ENCODE measurements at places on chromosomes 1 and 21.

DNA sequence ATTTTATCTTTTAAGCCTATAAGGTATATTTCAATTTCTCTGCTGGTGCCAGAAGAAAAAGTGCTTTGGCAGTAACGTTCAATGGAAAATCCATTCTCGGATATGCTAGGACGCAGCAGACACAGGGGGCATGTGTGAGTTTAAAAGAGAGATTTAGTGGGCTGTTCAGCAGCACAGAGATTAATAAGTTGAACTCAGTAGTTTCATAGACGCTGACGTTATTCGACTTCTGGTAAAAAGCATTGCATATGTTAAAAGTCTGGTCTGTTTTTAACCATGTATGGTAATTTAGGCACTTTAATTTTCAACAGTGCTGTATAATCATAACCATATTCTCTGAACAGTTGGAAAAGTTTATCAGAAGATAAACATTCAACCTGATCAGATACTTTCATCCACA, 99.6 kb downstream of the ATP6V1G3 start:
- DNase-seq: no peak

- DNase-seq: no peak
These were observed 4.4 kb downstream of the SSBP3 start for GRCh38 chr1:54401799-54402198.

DNA sequence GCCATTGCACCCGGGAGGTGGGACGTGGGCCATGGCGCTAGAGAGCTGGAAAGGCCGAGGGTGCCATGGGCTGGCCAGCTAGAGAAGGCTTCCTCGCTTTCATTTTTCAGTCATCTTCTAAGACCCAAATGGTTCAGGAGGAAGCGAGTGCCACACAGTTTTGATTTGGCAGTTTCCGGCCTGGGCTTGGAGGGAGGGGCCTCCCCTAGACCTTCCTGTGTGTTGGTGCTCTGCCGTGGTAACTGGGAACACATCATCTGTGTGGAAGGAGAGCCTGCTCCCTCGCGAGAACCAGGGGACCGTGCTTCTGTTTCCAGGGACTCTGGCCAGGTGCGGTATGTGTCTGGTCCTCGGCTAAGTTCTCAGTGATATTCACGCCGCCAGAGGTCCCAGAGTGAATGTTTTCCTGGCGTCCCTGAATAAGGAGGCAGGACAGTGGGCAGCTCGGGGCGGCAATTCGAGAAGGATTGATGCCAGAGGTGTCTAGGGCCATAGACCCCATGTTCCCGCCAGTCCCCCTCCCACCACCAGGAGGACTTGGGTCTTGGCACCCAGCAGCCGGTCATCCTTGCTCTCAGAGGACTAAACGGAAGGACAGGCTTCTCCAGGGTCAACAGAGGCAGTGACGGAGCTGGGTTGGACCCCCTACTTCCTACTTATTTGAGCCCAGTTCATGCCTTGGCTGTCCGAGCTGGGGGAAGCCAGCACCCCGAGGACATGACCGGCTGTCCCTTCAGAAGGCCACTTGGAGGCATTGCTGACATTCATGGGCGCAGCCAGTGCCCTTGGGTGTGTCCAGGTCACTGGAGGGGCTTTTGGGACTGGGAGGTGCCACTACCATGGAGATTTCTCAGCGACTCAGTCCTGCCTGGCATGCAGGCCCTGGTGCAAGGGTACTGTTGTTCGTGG, 2.7 kb upstream of the NPHP4 start:
- DNase-seq: peak; percentile 29

DNA sequence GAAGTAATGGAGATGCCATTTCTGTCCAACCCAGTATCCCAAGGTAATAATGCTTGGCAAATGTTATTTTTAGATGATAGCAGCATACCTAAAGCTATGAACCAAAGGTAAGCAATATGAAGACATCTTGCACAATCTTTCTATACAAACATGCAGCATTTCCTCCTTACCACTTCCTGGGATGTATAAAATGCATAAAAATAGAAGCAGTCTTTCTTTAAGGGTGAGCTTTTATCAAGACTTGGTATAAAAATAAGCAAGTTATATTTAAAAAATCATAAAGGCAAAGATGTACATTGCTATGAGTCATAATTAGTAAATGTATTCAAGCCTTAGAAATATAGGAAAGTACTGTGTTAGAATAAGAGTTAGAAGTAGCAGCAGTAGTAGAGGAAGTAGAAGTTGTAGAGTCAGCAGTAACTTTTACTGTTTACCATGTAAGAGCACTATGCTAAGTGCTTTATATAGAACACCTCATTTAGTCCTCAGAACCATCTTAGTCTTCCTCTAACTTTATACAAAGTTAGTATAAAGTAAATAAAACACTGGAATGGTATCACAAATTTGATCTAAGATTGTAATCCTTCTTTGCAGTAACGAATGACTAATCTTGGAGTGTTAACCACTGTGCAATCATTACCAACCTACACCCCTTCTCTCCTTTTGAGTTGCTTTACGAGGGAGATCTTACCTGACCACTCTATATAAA, 371.3 kb downstream of the VAV3 start:
- no peak for DNase-seq

GRCh38 chr1:43565600-43566360, 35.1 kb downstream of the PTPRF start:
- DNase-seq: no peak

- DNase-seq: peak; percentile 20
These were observed 734 bp downstream of the MED18 start for GRCh38 chr1:28329395-28330153.

GRCh38 chr1:29550119-29550841, 314.0 kb downstream of the PTPRU start:
- DNase-seq: no peak

GRCh38 chr1:187409341-187409740, 580.6 kb downstream of the PLA2G4A start:
- no peak for DNase-seq

DNA sequence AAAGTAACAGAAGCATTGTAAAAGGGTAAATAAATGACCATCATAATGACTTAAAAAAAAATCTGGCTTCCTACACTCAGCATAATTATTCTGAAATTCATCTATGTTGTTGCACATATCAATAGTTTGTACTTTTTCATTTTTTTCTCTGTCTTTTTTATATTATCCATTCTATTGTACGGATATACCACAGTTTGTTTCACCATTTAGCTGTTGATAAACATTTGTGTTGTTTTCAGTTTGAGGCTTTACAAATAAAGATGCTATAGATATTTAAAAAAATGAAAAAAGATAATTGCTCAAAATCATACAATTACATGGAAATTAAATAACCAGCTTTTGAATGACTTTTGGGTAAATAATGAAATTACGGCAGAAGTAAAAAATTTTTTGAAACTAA, 31.9 kb downstream of the GPR88 start:
- no peak for DNase-seq

- DNase-seq: no peak
These were observed 40.3 kb downstream of the UBE2U start for GRCh38 chr1:64243757-64244080.

GRCh38 chr21:41942457-41942856, 11.4 kb downstream of the C2CD2 start:
- no peak for DNase-seq

DNA sequence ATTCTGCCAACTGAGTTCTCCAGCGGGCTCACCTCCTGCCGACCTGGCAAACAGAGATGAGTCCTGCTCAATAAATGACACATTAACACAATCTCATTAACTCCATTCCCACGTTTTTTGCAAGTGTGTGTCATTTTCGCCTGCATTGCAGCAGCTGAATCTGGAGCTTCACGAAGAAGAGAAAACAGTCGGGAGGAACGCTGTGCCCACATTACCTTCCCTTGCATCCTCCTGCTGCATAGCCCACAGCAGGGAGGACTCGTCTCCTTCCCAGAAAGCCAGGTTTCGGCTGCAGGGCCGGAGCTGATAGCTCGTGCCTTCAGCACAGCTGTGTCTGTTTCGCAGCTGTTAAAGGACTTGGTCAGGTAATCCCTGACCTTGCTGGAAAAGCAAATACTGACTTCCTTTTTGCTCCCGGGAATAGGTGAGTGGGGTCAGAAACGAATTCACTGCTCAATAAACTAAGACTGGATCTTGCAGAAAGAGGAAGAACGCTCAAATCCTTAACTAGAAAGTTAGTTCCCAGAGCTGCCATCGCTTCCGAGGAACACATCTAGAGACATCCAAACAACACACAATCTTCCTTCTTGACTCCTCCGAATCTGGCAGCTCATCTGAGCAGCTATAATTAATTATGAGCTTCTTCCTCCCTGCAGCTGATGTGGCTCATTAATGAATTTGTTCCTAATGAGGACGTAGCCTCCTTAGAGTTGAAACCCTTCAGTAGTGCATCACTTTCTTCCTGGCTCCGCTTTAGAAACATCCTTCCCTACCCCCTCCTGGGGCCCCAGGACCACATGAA, 33.0 kb downstream of the KANK4 start:
- no peak for DNase-seq

- DNase-seq: no peak
These were observed 81.0 kb downstream of the PLPPR5 start for GRCh38 chr1:98923667-98924066.

GRCh38 chr1:157119008-157119407, 19.2 kb downstream of the ETV3 start:
- no peak for DNase-seq

DNA sequence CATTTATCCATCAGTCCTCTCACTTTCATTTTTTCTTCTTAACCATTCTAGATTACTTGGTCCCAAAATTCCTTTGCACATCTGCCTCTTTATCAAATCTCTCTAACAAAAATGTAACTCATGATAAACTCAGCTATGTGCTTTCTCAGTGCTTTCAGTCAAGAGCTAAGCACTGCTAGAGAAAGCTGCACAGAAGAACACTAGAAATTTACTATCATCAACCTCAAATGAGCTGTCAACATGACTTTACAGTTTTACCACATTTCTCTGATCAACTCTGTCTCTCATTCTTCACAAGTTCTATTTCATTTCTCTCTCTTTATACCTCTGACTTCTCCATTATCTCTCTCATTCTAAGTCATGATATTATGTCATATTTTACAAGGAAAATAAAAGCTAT, 54.2 kb upstream of the PRKACB start:
- DNase-seq: no peak

DNA sequence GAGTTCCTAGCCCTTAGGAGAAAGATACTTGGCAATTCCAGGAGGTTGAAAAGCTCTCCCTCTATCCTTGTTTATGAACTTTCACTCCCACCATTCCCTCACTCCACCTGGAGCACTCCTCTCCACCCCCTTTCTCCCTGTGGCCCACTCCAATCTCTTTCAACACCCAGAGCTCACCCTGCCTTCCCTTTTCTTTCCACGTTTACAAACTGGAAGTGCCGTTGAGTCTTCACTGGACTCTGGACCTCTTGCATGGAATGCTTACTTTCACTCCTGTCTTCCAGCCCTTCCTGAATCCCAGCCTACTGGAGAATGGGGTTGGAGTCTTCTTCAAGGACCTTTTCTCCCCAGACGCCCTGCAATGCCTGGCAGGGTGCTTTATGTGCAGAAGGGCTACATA, 198.5 kb downstream of the RHOU start:
- DNase-seq: no peak

- no peak for DNase-seq
These were observed 1.0 kb upstream of the PPIE start for GRCh38 chr1:39737546-39738169.

- no peak for DNase-seq
These were observed 32.2 kb upstream of the RPTN start for GRCh38 chr1:152191260-152191659.

- DNase-seq: no peak
These were observed 141.8 kb downstream of the TTLL7 start for GRCh38 chr1:83857103-83857502.

- DNase-seq: no peak
These were observed 77.4 kb upstream of the SLFNL1 start for GRCh38 chr1:41098730-41099460.

DNA sequence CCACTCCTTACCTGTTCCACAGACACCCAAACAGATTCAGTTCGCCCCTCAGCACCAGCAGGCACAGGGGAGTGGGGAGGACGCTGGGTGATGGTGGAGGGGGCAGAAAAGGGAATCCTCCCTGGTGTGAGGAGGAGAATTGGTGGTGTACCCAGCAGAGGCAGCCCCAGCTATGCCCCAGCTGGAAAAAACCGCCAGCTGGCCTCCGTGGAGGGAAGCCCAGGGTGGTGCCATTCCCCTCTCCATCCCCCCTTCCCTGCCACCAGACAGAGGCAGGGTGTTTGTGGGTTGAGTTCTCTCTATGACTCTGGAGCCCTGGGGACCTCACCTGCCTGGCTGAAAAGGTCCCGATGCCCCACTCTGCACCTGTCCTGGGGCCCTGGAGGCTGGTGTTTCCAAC, 27.9 kb downstream of the OPTC start:
- no peak for DNase-seq

GRCh38 chr1:245153081-245153551, 1.7 kb upstream of the KIF26B start:
- peak; percentile 39 for DNase-seq

DNA sequence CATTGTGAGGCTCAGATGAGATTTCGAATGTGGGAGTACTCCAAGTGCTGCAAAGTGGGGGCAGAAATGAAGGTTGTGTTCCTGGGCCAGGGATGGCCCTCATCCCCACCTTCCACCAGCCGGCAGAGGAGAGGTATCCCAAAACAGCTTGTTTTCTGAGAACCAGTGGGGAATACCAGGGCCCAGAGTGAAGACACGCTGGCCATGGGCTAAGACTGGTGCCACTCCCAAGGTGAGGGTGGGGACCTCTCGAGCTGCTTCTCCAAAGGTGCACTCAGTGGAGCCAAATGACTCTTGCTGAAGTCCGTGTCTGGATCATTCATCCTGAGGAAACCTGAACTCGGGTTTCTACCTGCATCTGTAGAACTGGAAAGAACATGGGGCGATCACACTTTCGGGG, 22.1 kb downstream of the KCNA2 start:
- no peak for DNase-seq

DNA sequence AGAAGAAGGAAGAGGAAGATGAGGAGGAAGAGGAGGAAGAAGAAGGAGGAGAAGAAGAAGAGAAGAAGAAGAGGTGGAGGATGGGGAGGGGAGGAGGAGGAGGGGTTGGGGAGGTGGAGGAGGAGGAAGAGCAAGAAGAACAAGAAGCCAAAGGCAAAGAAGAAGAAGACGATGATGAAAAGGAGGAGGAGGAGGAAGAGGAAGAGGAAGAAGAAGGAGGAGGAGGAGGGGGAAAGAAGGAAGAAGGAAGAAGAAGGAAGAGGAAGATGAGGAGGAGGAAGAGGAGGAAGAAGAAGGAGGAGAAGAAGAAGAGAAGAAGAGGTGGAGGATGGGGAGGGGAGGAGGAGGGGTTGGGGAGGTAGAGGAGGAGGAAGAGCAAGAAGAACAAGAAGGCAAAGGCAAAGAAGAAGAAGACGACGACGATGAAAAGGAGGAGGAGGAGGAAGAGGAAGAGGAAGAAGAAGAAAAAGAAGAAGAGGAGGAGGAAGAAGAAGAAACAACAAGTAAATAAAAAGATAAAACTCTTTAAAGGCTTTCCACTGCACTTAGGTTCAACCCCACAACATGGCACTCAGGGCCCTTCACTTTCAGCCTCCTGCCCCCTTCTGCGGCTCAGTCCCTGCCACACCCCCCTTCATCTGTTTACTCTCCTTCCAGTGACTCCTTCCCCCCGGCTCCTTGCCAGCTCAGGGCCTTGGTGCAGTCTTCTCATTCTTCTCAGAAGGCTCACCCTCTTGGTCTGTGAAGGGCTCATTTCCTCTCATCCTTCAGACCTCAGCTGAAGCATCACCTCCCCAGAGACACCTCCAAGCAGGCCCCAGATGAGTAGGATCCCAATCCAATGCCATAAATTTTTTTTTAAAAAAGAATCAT, 114.0 kb downstream of the KCNN3 start:
- DNase-seq: no peak

- no peak for DNase-seq
These were observed 356.4 kb upstream of the PKN2 start for GRCh38 chr1:88327391-88328267.

GRCh38 chr1:17067069-17067426, 13.2 kb upstream of the SDHB start:
- no peak for DNase-seq
